ENCODE measurements at places on chromosomes 13 and 19. TPM values are rescaled to one million over a fixed set of nuclear protein-coding genes. Genes with fewer than 3 reads are reported as not detected.

Gene CBARP
- 1.9 TPM for total RNA-seq

Gene SIN3B
- 13.3 TPM for total RNA-seq

Gene B3GNT8
- total RNA-seq: not detected

Gene C19orf81
- total RNA-seq: 13.5 TPM

Gene NLRP9
- not detected for total RNA-seq

Gene LINGO3
- total RNA-seq: not detected

Gene HOMER3
- total RNA-seq: 131 TPM

Gene CRX
- total RNA-seq: not detected

Gene CLDN10
- total RNA-seq: not detected

Gene SLC7A9
- total RNA-seq: not detected

Gene PRRG2
- total RNA-seq: 9.5 TPM

Gene MAP4K1
- total RNA-seq: 1.3 TPM

Gene ADM5
- 3.2 TPM for total RNA-seq

Gene CEACAM4
- not detected for total RNA-seq

Gene KCNN4
- total RNA-seq: 15.4 TPM

Gene SHISA2
- 148 TPM for total RNA-seq

Gene CEACAM21
- not detected for total RNA-seq

Gene FAM83E
- not detected for total RNA-seq

Gene GARIN5B
- total RNA-seq: not detected

Gene SPTBN4
- 6.3 TPM for total RNA-seq

Gene CEACAM20
- not detected for total RNA-seq

Gene SLC17A7
- not detected for total RNA-seq

Gene ZNF835
- total RNA-seq: not detected

Gene CATSPERD
- total RNA-seq: not detected

All from Caki2 (cell line).